ENCODE measurements at places on chromosomes 16 and 17.

GRCh38 chr17:42399948-42400843, 12.0 kb upstream of the STAT3 start:
- peak; percentile 39 for DNase-seq

- no peak for DNase-seq
These were observed 65.9 kb downstream of the PGS1 start for GRCh38 chr17:78444392-78444791.

- no peak for DNase-seq
These were observed 10.4 kb upstream of the KATNB1 start for GRCh38 chr16:57725151-57725550.

DNA sequence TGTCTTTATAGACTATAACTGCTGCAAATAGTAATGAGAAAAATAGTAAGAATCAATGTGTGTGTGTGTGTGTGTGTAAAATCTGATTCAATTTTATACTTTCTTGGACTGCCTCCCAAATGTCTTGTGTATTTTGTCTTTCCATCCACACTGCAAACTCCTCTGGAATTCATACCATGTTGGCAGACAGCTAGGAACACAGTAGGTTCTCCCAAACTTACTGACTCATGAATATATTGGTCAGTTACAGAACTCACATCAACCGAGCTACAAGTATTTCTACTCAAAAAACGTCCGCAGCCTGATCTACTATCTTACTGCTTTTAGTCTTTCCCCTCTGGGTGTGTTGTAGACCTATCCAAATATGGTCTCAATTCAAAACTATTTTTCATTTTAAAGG, 542.7 kb upstream of the PSMD7 start:
- no peak for DNase-seq

GRCh38 chr17:50691550-50692447, 15.9 kb downstream of the ANKRD40 start:
- DNase-seq, result no peak

GRCh38 chr17:21289902-21290571, 5.5 kb downstream of the MAP2K3 start:
- peak; percentile 62 for DNase-seq

DNA sequence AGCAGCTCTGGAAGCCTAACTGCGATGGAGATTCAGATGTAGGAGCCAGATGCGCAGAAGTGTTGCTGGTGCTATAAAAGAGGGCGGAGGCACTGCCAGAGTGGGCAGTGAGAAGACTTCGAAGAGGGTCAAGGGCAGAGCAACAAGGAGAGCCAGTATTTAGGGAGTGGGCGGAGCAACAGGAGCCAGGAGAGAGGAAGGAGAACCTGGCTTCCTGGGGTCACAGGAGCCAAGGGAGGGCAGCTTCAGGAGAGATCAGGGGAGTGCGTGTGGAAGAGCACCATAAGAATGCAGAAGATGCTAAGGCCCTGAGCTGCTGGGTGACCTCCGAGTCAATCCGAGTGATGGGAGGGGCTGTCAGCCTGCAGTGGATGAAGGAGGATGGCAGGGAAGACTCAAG, 14.4 kb upstream of the MRPS23 start:
- no peak for DNase-seq

DNA sequence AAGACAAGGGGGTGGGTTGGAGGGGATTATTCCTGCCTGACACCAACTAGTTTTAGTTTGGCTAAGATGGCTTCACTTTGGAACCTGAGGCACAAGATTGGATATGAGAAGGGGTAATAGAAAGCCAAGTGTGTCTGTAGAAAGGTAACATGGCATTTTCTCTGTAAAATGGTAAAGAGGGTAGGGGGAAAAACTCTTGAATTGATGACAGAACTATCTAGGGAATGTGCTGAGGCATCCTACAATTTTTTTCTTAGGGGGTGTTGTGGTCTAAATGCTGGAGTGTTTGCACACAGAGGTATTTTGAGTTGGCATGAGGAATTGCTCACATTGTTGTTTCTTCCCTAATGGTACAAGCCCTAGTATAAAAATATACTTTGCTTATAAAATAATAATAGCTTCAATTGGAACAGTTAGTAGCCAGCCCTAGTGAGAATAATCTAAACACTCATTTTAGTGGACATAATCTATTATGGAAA, 25.8 kb downstream of the YPEL2 start:
- DNase-seq, result no peak

DNA sequence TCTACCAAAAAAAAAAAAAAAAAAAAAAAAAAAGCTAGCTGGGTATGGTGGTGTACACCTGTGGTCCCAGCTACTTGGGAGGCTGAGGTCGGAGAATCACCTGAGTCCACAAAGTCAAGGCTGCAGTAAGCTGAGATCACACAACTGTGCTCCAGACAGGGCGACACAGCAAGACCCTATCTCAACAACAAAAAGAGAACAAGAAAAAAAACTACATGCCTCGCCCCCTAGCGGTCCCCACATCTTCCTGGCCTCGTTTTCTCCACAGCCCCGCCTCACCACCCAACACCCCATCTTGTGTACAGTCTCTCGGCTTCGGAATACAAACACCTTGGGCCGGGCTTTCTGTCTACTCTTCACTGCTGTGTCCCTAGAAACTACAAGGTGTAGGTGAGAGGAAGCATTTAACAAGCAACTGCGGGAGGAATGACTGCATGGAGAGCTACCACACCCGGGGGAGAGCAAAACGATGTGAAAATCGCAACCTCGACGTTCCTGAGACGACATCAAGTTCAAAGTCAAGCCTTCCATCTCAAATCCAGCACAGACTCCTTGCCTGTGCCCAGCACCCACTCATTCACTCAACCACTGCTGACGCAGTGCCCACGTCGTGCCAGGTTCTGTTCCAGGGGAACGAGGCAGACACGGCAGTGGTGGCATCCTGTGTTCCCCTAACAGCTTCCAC, 9.0 kb downstream of the NTAN1 start:
- DNase-seq, result no peak

- DNase-seq, result peak; percentile 53
These were observed 75.8 kb upstream of the ZNF469 start for GRCh38 chr16:88306860-88307545.

GRCh38 chr16:11128211-11129141, 127.5 kb downstream of the SOCS1 start:
- DNase-seq, result peak; percentile 85

DNA sequence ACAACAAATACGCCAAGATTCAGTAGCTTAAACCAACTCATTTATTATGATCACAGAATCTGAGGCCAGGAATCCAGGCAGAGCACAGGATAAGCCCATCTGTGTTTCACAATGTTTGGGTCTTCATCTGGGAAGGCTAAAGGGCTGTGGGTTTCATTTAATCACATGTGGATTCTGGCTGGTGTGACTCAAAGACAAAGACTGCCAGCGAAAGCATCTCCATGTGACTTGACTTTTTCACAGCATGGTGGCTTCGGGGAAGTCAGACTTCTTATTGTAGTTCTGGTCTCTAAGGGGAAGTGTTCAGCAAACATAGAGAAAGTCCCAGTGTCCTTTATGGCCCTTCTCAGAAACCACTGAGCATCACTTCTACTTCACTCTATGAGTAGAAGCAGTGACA, 1014.4 kb upstream of the GOT2 start:
- DNase-seq, result no peak

DNA sequence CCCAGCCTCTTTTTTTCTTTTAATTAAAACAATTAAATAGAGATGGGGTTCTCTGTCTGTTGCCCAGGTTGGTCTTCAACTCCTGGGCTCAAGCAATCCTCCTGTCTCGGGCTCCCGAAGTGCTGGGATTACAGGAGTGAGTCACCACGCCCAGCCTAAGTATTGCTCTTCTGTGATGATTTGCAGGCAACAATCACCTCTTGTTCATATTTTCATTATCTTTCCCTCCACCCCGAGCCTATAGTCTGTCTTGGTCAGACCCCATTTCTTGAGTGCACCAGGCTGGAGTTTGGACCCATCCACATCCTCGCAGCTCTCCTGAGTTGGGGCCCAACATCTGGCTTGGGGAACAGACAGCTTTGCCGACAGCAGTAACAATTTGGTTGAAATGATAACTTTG, 4.3 kb upstream of the SPN start:
- no peak for DNase-seq

- no peak for DNase-seq
These were observed 19.7 kb downstream of the CIITA start for GRCh38 chr16:10896723-10897122.

GRCh38 chr16:89583895-89584644, 8.5 kb downstream of the CPNE7 start:
- DNase-seq, result no peak

GRCh38 chr17:15503731-15504130, 36.3 kb upstream of the CDRT4 start:
- DNase-seq, result no peak

DNA sequence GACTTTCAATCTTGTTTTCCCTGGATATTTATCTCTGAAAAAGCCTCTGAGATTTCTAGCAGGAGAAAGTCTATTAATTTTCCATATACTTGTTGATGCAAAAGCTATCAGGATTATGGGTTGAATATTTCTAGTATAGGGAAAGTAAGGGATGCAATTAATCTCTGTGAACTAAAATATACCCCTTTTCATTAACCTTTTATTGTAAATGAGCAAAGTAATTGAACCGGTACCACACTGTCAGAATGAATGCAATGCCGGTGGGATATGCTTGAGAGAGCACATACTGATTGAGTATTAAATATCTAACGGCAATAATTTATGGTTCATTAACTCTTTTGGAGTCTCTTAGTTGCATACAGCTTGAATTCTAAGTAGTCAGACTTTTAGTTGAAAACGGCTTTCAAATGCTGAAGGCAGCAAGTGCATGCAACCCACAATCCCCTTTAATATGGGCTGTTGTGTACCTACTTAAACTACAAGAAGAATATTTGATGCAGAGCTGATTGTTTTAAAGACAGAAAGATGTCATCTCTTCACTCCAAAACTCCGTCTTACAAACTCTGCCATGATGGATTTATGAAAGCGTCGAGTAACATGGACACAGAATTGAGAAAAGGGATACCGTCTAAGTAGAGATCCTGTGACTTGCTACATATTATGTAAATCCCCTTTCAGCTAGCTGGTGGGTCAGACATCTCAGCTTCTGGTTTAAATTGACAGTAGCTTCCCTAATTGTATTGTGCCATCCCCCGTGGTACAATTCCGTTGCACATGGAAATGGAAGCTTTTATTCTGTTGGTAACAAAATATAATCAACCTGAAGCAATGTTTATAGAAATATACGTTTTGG, 141.3 kb upstream of the CDH8 start:
- no peak for DNase-seq

DNA sequence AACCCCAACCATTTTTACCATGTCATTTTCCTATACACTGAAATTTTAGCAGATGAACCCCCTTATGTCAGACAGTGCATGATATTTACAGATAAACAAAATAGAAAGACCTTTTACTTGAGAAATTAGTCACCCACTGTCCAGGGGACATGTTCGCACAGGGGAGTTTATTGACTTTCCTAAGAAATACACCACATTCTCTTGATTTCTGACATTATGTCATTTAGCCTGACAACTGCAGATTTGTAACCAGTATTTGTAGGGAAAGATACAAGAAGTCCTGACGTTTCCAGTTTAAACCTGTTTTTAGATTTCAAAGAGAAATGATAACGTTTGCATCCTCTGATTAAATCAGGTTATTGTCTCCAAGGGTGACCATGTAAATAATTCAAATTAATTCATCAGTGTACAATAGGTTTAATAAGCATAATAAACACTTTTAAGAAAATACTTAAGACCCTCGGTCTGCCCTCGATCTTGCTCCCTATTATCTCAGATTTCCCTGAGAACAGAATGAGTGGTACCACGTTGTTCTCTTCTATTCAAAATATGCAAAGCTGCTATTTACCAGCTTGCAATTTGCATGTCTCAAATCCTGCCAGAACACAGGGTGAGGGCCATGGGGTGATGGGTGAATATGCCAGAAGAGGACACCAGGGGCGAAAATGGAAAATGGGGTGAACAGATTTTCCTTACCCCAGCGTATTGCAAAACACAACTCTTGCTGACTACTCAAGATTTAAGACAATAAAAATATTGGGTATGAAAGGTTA, 2.1 kb upstream of the LYRM9 start:
- DNase-seq, result no peak

DNA sequence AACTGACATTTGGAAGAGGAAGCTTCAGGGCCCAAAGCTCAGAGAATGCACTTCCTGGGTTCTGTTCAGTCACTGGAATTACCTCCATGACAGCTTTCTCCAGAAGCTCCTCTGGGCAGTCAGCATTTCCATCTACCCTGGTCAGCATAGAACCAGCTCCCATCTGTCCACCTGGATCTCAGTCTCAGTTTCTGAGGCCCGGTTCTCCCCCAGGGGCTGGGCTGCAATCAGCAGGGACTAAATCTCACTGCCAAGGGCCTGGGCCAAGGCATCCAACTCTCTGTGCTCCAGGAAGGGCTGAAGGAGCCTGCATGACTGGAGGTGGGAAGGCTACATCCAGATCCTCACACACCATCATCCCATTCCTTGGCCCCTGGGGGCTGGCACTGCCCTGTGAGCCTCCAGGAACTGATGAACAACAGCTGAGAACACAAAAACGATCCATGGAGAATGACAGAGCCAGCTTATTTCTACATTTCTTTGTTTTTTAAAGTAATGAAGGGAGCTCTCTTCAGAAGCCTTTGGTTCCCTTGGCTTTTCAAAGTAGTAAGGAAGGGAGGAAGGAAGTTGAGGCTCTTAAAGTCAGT, 66.3 kb upstream of the MRTFB start:
- no peak for DNase-seq

DNA sequence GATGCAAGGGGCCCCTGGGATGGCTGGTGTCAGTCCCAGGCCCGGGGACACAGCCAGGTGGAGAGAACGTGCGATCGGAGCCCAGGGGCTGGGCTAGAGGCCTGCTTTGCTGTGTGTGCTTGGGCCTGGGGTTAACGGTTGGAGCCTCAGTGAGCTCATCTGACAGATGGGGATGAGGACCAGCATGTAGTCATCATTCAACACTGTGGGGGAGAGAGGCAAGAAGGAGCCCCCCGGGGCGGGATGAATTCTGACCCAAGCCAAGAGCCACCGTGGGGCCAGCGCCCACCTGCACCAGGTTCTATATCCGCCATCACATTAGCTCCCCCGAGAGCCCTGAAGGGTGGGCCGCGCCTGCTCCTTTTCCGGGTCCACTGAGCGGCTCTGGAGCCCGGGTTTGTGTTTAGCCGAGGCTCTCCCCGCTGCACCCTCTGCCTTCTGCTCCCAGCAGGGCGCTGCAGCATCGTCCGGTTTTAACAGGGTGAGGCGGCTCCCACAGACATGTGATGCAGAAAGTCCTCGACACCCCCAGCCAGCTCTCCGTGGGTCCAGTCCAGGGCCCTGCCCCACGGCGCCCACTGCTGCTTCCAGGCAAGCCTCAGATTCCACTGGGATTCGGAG, 365.7 kb downstream of the SEC14L1 start:
- no peak for DNase-seq

DNA sequence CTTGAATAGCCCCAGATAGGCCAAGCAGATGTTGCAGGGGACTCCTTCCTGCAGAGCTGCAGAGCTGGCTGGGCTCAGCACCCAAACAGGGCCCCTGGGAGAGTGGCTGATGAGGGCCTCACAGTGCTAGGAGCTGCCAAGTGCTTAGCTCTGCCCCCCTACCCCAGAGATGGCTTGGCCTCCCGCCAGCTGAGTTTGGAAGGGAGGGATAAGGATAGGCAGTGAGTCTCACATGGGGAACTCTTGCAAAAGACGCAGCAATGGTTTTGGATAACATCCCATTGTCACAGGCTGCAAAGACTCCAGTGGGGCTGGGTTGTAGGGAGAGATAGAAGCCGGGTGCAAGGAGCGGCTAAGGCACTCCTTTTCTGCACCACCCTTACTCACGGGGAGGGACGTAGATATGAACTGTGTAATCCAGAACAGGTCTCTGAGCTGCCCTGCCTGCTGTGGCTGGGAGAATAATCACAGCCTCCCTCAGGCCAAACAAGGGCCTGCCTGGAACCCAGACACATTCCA, 52.9 kb upstream of the MAF start:
- DNase-seq, result peak; percentile 20

GRCh38 chr16:55392701-55393100, 68.7 kb downstream of the IRX6 start:
- DNase-seq, result no peak

Measured in hematopoietic multipotent progenitor cell treated with erythropoietin and hydrocortisone succinate and interleukin-3 and kit ligand, for 6 days (in vitro differentiated cells).